Testis (tissue), 5 donors: ENCODE measurements at places on chromosomes 13 and 19. TPM values are rescaled to one million over a fixed set of nuclear protein-coding genes. Genes with fewer than 3 reads are reported as not detected.

Gene ICAM5
- total RNA-seq: 4.3 TPM

Gene ZNF723
- 9.3 TPM for total RNA-seq

Gene IGFL1
- total RNA-seq: not detected

Gene ZNF709
- 21.7 TPM for total RNA-seq

Gene EHD2
- 26.8 TPM for total RNA-seq

Gene MBOAT7
- total RNA-seq: 479 TPM

Gene SMIM44
- not detected for total RNA-seq

Gene LRRC63
- total RNA-seq: 4.6 TPM

Gene JOSD2
- total RNA-seq: 37.7 TPM

Gene URAD
- total RNA-seq: 0.87 TPM

Gene PGLYRP1
- not detected for total RNA-seq

Gene PNMA8C
- total RNA-seq: 1.4 TPM

Gene CEACAM3
- total RNA-seq: not detected
